ENCODE measurements at places on chromosomes 5 and 9.

DNA sequence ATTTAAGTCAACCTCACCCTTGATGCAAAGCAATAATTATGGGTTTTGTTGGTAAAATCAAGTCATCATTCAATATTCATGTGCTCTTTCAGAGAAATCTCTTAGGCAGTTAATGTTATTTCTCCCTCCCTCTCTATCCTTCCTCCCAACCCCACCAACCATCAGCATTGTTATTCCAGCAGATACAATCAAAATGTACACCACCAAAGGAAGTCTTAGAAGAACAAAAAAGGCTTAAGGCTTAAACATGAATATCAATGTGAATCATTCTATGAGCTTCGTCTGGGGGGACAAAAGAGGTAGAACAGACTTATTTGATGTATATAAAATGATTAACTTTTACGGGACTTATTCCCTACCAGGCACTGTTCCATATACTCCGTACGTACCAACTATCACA is 404.4 kb downstream of the ARHGEF28 start:
- DNase-seq, result no peak

GRCh38 chr5:33840927-33841547 is 50.8 kb downstream of the ADAMTS12 start:
- DNase-seq, result no peak

DNA sequence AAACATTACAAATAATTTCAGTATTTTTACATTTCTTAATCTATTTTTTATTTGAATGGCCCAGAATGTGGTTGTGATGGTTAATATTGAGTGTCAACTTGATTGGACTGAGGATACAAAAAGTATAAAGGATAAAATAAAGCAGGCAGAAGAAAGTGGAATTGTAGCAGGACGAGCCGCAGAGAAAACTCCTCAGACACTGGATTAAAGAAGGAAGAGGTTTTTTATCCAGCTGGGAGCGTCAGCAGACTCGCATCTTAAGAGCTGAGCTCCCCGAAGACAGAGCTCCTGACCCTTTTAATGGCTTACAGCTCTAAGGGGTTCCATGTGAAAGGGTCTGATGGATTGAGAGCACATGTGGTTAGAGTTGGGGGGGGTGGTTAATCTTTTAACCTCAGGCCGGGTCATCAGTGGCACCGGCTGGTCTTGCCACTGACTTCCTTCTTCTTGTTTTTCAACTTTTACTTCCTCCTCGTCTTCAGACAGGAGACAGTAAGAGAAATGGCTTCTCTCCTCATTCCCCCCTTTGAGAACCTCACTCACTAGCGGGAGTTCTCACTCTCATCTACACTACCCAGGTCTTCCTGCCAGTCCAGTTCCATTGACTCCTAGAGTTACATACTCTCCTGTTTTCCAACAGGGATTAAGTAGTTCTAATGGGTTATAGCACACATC is 80.0 kb downstream of the TMEM161B start:
- no peak for DNase-seq

- DNase-seq, result no peak
These were observed 138.0 kb upstream of the GHR start for GRCh38 chr5:42285230-42285629.

DNA sequence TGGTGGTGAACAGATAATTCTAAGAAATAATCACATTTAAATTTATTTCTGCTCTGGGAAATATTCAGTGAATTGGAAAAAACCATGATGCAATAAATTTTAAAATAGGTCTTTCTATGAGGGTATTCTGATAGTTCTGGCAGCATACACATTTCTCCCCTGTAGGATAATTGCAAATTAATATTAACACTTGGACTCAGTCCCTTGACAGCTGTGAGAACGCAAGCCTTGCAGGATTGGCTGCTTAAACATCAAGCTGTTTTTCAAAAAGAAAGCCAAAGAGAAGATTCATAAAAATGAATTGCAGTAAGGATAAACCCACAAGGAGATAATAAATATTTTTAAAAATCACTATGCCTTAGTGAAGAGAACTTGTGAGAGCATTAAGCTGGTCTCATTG is 180.0 kb downstream of the MTRR start:
- no peak for DNase-seq

DNA sequence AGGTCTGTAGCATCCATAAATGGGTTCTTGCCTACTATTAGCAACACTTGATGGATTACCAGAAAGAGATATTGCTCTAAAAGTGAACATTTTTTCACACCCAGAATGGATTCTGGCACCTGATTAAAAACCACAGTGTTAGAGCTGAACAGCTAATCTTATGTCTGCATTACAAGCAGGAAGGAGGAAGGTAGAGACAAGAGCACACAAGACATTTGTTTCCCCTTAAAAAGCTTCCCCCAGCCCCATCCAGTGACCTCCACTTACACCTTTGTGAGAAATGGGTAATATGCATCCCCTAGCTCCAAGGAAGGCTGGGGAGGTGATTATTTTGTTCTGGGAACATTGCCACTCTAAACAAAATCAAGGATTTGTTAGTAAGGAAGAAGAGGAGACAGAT is 12.0 kb upstream of the TRIM36 start:
- no peak for DNase-seq

DNA sequence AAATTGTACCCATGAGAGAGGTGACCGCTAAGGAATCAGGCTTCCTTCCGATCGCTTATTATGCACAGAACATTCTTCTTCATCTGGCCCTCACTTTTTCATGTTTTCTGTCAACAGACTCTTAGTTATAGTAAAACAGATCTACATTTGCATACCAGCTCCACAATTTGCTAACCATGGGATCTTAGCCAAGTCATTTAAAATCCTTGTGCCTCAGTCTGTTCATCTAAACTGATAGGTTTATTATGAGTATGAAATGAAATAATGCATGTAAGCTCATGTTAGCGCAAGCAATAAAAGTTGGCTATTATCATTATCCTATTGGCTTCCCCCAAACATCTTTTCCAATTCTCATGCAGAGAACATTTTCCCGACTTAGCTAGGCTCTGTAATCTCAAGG is 42.3 kb downstream of the FGF1 start:
- no peak for DNase-seq

DNA sequence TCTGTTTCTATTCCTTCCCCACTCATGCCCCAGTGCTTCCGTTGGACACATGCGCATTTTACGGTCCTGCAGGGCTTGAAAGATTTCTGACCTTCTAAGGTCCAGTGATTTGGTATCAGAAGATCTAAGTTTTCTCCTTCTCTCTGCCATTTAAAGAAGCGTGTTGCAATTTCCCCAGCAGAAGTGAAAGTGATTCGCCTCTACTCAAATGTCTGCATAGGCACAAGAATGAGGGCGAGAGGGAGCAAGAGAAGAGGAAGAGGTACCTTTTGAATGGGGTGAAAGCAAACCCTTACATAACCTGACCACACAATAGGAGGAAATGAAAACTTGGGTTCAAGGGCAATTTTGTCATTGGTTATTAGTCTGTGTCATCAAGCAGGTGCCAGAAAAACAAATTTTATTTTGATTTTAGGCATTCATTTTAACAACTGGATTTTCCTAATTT is 31.7 kb upstream of the NR3C1 start:
- DNase-seq, result no peak

- DNase-seq, result no peak
These were observed 105.9 kb upstream of the IER5L start for GRCh38 chr9:129283705-129284606.

GRCh38 chr5:76547242-76547890 is 75.8 kb downstream of the F2RL2 start:
- DNase-seq, result no peak

DNA sequence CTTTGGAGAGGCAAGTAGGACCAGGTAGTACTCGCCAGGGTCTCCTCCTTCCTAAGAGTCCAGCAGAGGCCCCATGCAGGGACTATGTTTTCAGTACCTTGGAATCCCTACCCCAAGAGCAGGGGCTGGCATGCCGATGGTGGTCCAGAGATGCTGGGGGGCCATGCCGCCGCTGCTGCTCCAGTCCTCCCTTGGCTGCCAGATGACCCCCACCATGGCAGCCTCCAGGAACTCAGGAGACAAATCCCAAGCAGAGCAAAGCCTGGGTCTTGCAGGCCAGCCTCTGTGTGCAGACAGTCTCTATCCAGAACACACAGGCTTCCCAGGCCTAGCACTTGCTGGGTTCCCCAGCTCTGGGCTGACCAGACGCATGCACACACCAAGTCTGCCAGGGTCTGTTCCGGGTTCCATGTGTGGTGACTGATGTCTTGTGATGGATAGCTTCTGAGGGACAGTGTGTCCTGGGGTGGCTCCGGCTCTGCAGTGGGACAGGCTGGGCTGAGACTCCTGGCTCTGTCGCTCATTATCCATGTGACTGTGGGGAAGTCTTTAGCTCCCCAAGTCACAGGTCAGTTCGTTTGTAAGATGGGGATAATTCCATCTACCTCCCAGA is 127.3 kb downstream of the CRB2 start:
- no peak for DNase-seq

DNA sequence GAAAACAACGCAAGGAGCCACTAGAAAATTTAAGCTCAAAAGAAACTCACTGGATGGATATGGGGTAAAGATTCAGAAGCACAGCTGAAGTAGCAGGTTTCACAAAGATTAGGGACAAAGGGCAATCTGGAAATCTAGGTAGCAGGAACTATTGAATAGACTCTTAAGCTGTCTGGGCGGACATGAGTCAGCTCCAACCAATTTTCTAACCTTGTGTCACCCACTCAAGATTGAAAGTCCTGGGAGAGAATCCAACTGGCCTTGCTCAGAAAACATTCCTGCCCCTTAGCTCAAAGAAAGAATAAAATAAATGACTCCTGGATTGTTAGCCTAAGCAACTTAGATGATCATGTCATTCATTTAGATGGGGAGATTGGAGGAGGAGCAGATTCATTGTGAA is 69.2 kb downstream of the STK32A start:
- DNase-seq, result no peak

- no peak for DNase-seq
These were observed 29.5 kb downstream of the FOXD1 start for GRCh38 chr5:73419117-73419464.

- DNase-seq, result no peak
These were observed 403.5 kb downstream of the SPOCK1 start for GRCh38 chr5:137095597-137095996.

DNA sequence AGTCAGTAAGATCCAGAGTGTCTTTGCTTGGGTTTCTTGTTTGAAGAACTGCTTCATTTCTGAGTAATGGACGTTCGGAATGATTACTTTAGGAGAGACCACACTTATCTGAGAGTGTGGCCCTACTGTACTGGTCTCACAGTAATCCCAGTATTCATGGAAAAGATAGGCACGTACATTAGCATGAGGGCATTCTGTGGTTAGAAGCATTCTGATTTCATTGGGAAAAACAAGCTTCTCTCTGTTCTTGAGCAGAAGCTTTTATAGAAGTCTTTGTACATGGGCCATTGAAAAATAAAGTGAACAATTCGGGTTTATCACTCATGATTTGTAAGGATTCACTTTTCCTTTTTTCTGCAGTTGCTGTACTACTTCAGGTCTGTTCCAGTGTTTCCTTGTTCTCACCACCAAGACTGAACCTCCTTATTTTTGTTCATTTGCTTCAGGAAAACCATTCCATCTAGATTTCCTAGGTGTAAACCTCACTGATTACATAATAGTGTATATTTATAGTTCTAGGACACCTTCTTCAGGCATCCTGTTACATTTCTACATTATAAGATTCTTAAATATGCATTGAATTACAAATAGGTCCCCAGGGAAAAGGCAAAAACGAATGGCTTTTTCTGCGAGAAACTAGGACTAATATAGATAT is 10.1 kb downstream of the TGFBR1 start:
- DNase-seq, result no peak

DNA sequence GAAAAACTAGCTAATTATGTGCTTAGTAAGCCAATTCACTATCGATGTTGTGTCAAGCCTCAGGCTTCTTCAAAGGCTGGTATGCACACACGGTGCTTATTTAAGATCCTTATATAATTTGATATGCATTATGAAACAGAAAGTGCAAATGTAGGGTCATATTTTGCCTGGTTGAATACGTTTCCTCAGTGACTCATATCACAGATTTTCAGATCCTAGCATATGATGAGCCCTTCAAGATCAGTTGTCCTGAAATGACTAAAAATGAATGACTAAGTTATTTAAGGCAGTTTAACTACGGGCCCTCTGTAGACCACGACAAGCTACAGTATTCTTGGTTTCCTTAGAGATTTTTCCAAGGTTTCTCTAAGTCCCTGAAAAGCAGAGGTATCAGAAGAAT is 778.3 kb downstream of the PRELID2 start:
- DNase-seq, result no peak

- DNase-seq, result no peak
These were observed 51.1 kb downstream of the FNIP1 start for GRCh38 chr5:131745703-131746102.

- no peak for DNase-seq
These were observed 3.3 kb downstream of the ZNF608 start for GRCh38 chr5:124742983-124743601.

DNA sequence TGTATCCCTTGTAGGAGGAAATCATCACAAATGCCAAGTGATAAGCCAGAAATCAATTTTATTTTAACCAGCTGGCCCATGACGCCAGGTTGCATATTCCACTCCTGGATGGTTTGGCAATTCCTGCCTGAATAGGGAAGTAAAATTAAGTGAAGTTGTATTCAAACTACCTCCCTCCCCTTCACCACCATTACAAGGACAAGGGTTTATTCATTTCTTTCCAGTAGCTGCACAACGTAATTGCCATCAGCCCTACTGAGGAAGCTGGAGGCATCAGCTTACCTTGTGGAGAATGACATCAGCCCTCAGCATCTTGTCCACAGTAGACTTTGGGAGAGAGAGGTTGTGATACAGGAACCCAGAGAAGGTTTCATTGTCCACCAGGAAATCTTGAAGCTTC is 66.6 kb downstream of the ABCA1 start:
- no peak for DNase-seq

DNA sequence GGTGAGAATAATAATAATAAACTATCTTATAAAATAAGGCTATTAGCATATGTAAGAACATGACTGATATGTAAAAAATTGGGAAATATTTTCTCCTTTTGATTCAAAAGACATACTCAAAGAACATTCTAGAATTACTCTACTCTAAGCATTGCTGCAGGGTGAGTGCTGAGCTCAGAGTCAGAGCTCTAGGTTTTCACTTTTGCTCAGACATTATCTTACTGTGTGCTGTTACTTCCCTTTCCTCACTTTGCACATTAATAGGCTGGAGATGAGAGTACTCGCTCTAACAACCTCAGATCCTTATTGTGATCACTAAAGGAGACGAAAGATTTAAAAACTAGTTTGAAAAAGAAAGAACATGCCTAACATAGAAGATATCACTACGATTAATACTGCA is 99.4 kb upstream of the C9orf72 start:
- no peak for DNase-seq
